ENCODE measurements at places on chromosomes 5 and 9.

DNA sequence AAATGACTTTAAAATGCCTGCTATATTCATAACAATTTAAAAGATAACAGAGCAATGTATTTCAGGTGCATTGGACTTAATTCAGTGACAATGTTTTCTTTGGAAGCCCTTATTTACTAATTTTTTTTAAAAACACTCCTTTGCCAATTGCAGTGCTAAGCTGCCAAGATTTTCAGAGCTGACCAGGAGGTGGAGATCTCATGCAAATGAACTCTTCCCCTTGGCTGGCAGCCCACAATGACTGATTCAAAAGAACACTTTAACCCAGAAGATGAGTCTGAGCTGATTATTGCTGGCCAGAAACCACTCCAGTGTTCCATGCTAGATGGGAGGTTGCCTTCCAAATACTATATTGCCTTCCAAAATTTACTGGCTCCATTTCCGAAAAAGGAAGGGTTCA, 128.3 kb upstream of the CCNH start:
- no peak for DNase-seq

- no peak for DNase-seq
Observed at GRCh38 chr5:134092875-134093274, 21.6 kb upstream of the TCF7 start.

DNA sequence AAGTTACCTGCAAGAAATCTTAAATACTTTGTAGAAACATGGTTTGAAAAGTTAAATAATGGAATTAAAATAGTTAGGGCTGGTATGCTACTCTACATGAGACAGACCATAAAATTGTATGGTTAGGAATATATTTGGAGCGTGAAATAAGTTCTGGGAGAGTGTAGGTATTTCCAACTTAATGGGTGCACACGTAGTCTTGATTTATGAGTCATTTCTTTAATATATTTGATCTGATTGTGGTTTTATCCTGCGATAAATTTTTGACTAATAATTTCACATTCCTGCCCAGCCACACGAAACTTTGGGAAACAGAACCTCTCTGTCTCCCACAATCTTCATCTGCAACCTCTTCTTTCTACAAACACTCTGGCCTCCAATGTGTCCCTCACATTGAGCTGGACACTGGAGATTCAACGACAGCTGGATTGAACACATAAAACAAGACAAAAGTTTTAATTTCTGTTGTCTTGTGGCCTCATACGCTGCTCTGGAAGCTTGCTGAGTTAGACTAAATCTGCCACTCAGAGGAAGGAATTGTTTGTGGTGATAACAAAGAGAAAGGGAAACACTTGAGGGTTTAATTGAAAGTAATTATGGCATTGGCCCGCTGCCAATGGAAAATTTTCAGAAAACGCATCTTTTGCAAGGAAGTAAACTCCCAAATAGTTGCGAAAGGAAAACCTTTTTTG, 201.8 kb upstream of the ZNF608 start:
- no peak for DNase-seq

DNA sequence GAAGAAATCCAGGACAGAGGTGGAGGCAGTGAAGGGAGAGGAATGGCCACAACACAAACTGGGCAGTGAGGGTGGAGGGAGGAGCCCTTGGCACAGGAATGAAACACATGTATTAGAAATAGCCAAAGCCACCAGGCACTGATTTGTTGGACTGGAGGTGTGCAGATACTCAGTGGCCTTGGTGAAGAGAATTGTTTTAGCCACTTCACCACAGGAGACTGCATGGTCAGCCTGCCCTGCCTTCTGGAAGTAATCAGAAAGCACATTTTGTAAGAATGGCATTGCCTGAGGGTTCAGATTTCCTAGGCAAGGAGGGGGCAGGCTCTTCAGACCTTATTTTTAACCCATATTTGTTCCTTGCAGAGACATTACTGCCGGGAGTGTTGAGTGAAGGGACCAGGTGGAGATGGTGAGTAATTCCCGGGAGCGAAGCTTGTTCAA, 2.2 kb downstream of the SGCD start:
- no peak for DNase-seq

DNA sequence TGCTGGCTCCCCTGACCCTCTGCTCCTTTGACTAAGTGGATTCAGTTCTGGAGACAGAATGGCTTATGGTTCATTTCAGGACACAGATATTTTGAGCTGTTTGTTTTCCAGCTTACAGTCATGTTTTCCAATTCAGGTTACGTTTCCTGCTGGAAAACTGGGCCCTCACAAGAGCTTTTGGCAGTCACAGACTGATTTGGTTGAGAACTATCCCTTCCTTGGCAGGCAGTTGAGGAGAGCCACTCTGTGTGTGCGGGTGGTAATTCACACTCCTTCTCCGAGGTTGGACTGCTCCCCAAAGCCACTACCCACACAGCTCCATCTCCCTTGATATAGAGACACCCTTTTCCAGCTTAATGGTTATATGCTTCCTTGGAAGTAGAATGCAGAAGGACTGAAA, 534.5 kb downstream of the TMEM38B start:
- no peak for DNase-seq

- no peak for DNase-seq
Observed at GRCh38 chr9:99491408-99492158, 269.5 kb downstream of the SEC61B start.

DNA sequence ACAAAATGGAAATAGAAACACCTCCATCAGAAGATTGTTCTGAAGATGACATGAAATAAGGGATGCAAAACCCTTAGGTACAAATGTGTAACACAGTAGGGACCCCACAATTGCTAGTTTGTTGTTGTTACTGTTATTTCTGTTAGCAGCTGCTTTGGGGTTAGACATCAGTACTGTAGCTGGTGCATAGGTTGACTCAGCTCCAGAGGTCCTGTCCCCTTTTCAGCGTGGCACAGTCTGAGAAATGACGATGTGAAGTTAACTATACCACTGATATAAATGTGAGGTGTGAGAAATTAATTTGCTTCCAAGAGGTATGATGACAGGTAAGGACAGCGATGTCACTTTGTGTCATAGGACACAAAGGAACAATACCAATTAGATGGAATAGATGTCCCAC, 384.6 kb upstream of the KLF4 start:
- no peak for DNase-seq
